Activated CD4-positive, CD25-positive, alpha-beta regulatory T cell (primary cell): ENCODE measurements at places on chromosomes 12 and 14.

DNA sequence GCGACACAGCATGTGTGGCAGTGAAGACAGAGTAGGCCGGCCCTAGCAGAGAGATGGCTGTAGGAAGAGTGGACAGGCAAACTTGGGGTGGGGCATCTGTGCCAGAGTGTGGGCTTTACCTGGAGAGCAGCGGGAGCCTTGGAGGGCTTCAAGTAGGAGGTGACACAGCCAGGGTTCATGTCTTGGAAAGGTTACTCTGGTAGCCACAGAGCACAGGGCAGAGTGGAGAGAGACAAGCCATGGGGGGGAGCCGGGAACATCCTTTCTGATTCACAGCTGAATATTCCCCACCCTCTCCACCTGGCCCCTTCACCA, 53.5 kb upstream of the DIO3 start:
- no peak for DNase-seq

DNA sequence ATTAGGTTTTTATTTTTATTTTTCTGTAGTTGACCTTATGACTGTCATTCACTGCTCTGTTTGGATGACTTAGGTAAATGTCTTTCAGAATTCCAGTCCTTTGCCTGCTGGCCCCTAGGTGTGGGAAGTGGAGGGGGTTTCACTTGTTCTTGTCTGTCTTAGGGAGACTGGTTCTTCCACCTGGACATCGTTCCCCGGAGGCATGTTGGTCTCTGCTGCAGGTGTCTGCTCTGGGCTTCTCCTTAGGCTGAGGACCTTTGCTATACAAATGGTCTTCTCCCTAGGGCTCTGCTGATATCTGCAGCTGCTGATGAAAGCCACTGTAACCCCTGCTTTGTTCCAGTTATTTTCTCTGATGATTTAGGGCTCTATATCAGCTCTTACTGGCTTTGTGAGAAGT, 97.1 kb downstream of the OTOGL start:
- no peak for DNase-seq

DNA sequence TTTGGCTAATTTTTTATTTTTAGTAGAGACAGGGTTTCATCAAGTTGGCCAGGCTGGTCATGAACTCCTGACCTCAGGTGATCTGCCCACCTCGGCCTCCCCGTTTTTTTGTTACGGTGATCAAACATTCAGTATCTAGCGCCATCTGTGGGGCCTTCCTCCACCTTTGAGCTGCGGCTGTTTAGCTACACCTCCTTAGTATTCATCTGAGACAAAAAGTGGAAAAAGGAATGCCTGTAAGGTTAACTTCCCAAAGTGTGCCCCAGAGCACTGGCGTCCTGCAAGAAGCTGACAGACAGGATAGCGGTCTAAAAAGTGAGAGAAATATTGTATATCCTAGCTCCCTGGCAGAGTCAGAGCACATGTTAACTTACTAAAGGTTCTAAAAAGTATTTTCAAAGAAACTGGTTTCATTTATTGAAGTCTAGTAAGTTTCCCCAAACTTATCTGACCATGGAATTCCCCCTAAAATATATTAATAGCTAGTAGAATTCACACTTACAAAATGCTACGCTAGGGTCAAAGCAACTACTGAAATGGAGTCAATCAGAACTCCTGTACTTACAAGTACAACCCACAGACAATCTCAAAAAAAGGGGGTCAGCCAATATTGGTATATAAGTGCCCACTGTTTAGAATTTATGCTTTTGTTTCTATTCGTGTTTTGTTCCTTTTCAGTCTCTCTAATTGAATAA, 59.1 kb downstream of the DUSP16 start:
- no peak for DNase-seq

DNA sequence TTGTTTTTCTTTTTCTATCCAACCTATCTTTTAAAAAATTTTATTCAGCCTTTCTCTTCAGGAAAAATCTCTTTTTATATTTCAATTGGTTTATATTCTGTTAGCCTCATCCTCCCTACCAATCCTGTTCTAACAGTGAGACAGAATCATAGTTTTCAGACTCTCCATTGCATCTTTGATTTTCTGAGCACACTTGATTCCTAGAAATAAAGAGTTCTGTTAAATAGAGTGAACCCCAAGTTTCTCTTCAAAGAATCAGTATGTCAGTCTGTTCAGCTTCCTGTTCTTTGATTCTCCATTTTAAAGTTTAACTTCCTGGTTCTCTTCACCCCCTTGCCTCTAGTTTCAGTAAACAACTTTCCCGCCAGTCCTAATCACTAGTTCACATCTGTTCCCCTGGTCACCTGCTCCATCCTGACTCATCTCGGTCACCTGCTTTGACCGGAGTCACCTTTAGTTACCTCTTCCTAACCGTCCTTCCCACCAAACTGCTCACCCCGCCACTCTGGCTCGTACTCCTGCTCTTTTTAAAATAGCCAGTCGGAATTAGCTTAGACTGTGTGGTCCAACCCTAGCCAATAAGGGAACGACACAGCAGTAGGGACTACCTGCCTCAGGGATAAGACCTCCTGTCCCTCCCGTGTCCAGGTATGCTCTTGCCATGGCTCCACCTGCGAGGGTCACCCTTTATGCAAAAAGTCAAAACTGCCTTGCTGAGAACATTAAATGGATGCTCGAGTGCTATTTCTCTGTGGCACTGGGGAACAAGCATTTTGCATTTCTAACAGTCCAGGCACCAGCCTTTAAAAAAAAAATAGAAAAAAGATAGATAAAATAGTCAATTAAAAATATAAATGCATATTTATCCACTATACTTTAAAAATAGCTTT, 48.4 kb downstream of the DDX51 start:
- no peak for DNase-seq

DNA sequence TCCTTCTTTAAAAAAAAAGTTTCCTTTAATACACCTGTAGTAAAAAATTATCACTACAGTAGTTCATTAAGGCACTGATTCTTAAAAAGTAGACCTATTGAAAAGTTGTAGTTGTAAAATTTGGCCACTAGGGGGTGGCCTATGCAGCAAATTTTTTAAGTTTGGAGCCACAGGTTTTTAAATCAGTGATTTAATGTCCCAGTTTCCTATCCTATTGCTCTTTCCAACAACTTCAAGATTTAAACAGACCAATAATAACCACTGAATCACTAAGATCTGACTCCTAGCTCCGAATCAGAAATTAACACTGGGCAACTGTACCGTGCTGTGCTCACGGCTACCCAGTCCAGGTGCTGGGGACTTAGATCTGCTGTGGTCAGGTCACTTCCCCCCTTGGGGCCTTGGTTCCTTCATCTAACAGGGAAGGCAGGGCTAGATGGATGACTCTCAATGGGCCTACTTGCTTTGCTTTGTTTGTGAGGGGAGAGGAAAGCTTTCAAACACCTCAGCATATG, 279.3 kb downstream of the MED13L start:
- no peak for DNase-seq

DNA sequence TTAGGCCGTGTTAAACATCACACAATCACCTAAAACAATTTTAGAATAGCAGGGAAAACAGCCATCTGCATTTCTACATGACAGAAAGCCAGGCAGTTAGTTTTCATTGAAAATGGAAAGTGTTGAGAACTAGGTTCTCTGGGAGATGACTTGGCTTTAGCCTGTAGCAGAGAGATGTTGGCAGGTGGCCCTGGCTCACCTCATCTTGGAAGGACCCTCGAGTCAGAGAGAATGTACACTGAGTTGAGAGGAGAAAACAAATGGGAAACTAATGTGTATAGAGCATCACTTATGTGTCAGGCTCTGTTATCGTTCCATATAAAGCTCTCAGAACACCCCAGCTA, 51.9 kb downstream of the SUSD6 start:
- no peak for DNase-seq

GRCh38 chr14:20682127-20682434, 2.3 kb upstream of the RNASE4 start:
- DNase-seq, result no peak

DNA sequence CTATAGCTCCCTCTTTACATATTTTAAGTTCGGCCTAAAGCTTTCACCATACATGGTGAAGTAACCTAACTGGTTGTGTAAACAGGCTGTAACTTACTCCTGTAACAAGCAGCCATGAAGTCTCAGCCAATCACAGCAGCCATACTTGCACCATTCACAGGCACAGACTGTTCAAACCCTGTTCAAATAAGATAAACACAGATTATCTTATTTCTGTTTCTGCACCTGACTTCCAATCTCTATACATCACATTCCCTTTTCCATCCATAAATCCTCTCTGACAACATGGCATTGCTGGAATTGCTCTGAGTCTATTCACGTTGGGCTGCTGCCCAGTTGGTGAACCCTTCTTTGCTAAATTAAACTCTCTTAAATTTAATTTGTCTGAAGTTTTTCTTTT, 34.5 kb upstream of the ARID2 start:
- DNase-seq, result no peak

- no peak for DNase-seq
Measured at GRCh38 chr14:88351966-88352691, 29.1 kb upstream of the KCNK10 start.

GRCh38 chr12:15726027-15726877, 62.9 kb downstream of the EPS8 start:
- DNase-seq, result no peak

DNA sequence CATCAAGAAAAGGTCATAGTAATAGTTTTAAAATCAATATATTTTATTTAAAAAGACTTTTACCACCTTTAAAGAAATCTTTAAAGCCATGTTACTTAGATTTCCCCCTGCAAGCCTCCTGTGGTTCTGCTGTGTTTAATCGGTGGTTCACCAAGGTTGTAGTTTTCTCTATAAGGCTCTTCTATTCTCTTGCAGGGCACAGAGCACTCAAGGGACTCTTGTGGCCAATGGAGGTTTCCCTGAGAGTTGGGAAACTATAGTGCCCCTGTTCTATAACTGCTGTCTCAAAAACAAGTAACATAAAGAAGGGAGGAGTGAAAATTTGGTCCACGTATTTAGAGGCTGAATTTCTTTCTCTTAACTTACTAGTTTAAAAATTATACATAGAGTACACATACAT, 25.0 kb downstream of the DACT1 start:
- no peak for DNase-seq

DNA sequence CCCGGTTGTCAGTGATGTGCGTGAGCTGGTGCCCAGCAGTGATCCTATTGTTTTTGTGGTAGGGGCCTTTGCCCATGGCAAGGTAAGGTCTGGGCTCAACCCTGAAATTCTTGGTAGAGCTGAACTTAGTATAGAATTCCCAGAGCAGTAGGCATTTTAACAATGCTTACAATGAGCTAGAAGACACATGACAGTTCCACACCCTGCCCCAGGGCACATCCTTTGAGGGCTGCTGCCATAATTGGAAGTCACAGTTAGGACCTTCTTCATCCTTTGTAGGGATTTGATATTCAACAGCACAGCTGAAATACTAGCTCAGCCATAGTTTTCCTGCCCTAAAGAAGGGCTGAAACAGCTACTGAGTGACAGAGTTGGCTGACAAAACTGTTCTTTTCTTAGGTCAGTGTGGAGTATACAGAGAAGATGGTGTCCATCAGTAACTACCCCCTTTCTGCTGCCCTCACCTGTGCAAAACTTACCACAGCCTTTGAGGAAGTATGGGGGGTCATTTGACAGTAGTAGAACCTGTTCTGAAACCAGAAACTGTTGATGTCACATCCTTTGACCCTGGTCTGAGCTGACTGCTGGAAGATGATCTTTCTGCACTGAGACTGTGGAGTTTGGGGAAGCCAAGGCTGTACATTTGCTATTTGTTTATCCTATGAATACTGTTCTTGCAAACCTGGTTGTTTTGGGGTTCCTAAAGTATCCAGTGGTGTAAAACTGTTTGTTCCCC, 4.8 kb downstream of the EMG1 start:
- no peak for DNase-seq

GRCh38 chr12:79415746-79416435, 274.9 kb downstream of the PAWR start:
- no peak for DNase-seq

GRCh38 chr12:88519802-88520435, 60.4 kb downstream of the KITLG start:
- no peak for DNase-seq

GRCh38 chr12:132343294-132344004, 14.1 kb upstream of the GALNT9 start:
- DNase-seq, result no peak

DNA sequence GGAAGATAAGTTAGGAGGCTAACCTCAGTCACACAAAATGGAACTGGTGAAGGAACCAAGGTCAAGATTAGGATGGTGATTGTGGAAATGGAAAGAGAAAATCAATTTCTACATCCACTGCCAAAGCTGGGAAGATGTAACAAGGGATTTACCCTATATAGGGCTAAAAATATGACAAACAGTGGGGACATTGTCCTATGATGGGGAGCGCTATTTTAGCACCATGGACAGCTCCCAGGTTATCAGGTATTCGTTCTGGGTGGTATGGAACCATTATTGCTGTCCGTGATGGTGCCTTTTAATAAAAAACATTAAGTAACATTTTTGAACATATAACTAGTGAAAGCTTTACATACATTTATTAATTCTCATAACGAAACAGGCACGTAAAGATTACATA, 124.0 kb downstream of the NDUFA12 start:
- no peak for DNase-seq

DNA sequence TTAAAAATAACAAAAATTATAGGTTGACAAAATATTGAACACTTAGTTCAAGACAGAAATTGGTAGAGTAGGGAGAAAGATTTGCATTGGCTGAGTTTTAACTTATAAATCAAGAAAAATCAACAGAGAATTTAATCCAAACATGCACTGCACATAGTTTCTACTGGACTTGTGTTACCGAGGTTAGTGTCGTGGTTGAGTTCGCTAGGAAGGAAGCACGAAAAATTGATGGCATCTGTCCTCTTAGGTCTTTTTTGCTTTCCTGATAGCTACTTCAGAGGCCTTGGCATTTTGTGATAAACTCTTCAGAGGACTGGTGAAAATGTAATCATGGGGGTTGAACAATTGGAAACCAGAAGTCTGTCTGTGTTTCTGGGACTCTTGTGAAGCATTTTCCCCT, 392.9 kb downstream of the NUAK1 start:
- no peak for DNase-seq

GRCh38 chr12:29241821-29242591, 92.9 kb downstream of the FAR2 start:
- no peak for DNase-seq

- no peak for DNase-seq
Measured at GRCh38 chr12:80838708-80839107, 99.0 kb downstream of the LIN7A start.

DNA sequence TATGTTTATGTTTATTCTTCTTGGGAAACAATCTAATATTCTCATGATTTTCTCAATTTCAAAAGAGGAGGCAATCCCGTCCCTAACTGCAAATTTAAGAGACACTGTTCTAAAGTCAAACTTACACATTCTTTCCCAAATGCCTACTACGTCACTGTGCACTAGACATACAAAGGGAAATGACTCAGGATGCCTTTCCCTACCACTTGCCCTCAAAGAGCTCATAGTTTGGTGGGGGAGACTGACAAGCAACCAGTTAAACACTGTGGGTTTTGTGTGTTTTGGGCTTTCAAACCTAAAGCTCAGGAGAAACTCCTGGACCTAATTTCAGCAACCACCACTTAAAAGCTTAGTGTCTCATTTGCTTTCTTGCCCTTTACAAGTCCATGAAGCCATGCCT, 58.4 kb downstream of the ATP2B1 start:
- DNase-seq, result no peak
